ENCODE measurements at places on chromosomes 12 and 14.

- peak; percentile 1 for DNase-seq
Measured at GRCh38 chr14:60090864-60091519, 731 bp upstream of the PCNX4 start.

DNA sequence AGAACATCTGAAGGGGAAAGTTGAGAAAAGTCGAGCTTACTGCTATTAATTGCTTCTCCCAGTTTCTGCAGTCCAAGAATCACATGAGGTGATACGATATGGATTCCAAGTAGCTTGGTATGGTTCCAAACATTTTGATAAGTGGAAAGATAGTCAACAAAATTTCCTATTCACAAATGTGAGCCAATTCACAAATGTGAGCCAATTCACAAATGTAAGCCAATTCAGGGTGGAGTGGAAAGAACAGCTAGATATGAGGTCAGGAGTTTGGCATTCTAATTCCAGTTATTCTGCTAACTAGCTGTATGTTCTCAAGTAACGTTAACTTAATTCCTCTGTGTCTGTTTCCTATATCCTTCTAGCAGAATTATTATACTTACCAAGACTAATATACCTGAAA lies 37.6 kb upstream of the DHRS4 start:
- no peak for DNase-seq

- DNase-seq, result no peak
Measured at GRCh38 chr14:85579942-85580341, 50.0 kb downstream of the FLRT2 start.

- DNase-seq, result no peak
Measured at GRCh38 chr14:69363055-69363454, 35.0 kb downstream of the ERH start.

DNA sequence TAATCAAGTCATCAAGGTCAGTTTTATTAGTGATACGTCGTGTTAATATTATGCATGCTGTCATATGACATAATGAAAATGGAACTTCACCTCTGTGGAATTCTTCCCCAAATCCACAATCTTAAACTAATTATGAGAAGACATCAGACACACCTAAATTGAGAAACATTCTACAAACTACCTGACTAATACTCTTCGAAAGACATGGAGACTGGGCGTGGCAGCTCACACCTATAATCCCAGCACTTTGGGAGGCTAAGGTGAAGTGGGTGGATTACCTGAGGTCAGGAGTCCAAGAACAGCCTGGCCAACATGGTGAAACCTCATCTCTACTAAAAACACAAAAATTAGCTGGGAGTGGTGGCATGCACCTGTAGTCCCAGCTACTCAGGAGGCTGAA lies 33.3 kb upstream of the KRAS start:
- no peak for DNase-seq

DNA sequence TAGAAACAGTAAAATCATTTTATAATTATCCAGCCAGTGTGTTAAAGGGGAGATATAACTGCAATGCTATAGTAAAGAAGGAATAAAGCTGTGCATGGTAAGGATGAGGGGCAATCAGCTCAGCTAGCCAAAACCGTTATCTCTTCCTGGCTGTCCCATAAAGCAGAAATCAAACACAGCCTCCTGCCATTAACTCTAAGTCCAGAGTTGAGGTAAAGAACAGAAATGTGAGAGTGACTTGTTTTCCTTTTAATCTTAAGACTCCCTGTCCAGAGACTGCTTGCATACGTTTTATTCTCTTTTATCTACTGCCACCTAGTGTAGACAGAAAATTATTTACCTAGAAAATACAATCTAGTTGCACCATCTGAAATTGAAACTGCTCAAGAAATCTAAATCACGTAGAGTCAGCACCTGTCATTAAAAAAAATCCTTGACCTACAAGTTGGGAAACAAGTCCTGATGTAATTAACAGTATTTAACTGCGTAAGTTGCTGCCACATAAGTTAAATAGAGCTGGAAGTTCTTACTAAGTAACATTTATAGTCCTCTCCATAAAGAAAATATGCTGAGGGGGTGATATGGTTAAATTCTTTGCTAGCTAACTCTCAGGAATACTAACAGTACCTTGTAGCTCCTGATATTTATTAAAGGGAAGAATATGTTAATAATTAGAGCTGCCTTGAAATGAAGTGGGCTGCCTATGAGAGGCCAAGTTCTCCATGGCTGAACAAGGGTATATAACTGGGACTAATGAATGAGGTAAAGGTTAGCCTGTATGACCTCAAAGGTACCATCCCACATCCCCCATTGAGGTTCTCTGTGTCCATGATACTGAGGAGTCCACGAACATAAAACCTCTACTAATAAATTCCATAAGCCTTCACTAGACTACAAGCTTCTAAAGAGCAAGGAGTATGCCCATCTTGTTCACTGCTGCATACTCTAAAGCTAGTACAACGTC lies 62.7 kb downstream of the GALNT4 start:
- no peak for DNase-seq

GRCh38 chr12:25502596-25502995 lies 50.5 kb downstream of the LMNTD1 start:
- DNase-seq, result no peak

DNA sequence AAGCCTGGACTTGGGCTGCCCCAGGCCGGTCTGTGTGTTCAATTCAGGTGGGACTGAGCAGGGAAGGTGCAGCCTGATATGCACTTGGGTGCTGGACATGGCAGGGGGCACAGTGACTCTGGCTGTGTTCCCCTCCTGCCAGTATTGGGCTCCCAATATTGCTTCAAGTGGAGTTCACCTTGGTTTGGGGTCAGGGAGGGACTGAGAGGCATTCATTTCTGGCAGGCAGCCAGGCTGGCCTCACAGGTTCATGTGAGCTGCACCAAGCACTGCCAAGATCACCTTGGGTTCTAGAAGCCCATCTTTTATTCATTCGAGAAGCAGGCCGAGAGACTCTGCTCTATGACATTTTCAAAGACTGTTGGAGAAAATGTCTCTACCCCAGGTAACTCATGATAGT lies 245.0 kb downstream of the CHST11 start:
- no peak for DNase-seq

GRCh38 chr12:6041891-6042290 lies 82.6 kb downstream of the VWF start:
- DNase-seq, result no peak

- no peak for DNase-seq
Measured at GRCh38 chr14:104894331-104895206, 29.5 kb downstream of the CEP170B start.

- no peak for DNase-seq
Measured at GRCh38 chr12:24496755-24497154, 452.1 kb downstream of the BCAT1 start.

DNA sequence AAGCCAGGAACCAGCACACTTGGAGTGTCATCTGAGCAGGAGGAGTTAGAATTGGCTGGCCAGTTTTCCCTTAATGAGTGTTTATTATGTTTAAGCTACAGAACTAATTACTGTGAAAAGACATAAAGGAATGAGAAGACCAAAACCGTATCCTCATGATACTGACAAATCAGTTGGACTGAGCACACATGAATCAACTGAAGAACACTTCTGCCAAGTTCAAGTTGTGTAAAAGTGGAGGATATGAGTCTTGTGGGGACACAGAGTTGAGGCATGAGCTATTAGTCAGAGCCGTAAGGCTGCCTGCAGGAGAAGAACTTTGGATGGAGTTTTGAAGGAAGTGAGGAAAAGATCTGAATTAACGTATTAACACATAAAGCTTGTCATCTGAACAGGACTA lies 43.1 kb downstream of the HMGA2 start:
- DNase-seq, result no peak

- no peak for DNase-seq
Measured at GRCh38 chr14:74064426-74064825, 19.8 kb downstream of the ALDH6A1 start.

DNA sequence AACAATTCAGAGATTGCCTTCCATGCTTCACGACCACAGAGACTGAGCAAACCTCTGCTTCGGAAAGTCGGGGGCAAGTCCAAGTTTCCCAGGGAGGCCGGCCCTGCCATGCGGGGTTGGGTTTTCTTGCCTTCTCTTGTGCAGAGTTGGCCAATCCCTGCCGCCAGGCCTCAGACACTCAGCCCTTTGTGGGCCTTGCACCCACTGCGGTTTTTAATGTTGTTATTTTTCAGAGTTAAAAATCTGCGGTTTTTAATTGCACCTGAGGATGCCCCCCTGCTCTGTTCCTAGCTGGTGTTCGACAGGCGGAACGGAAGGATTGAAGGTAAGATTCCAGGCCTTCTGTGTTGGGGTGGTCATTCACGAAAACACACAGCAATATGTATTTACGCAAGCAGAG lies 108.7 kb downstream of the CALM1 start:
- no peak for DNase-seq

DNA sequence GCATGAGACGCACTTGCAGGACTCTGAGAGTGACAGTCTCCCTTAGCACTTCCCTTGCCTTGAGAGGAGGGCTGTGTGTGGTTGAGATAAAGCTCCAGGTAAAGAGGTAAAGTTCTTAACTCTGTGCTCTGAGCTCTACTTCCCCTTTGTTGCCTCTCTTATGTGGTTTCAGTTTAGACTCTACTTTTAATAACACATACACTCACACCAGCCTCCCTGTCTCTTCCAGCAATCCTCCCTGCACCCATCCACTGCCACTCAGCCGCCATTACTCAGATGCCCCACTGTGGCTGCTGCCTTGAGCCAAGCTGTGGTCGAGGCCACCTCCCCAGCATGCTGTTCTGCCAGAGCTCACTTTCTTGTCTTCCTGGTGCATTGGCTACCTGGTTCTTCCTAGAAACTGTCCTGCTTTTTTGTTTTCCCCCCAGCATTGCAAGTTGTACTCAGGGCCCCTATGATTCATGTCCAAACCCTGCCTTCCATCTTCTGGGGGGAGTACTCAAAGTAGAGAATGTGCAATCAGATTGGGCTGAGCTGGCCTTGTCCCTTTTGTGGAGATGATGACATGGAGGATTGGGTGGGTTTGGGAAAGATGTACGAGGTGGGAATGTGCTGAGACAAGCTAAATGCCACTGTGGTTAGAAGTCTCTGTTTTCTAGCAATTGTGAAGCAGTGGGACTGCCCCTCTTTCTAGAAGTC lies 115.5 kb upstream of the PARP11 start:
- peak; percentile 15 for DNase-seq

- DNase-seq, result no peak
Measured at GRCh38 chr12:105742567-105742874, 396.2 kb downstream of the NUAK1 start.

DNA sequence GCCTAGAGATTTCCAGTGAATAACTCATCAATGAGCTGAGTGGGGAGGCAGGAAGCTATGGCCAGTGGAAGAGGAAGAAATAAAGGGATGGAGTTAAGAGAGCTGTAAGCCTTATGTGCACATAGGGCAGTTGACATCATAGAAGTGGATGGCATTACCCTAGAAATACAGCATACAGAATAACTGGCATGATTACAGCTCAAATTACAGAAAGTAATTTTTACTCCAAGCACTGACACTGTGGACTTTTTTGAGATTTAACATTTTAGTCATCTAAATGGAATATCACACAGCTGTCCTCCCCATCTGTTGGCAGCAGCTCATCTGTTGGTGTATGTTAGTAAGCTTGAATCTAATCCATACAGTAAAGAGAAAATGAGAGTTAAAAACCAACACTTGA lies 5.4 kb upstream of the IPO8 start:
- no peak for DNase-seq

DNA sequence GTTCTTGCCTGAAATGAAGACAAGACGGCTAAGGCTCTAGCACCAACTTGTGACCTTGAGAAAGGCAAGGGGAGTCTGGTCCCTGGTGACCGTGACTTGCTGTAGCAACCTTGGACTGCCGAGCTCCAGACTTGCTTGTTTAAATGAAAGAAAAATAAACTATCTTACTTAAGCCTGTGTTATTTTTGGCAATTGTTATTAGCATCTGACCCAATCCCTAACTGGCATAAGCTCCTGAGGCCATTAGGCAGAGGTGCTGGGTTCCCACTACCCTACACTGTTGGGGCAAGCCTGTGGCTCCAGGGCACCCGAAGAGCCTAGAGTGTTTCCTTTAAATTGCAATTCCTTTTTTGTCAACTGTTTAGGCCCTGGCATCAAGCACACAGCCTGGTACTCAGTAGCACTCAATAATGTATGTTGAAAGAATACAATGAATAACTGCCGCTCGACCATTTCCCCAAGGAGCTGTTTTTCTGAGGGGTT lies 106.9 kb upstream of the HIF1A start:
- DNase-seq, result no peak

GRCh38 chr12:98750511-98750910 lies 105.4 kb downstream of the APAF1 start:
- DNase-seq, result no peak

DNA sequence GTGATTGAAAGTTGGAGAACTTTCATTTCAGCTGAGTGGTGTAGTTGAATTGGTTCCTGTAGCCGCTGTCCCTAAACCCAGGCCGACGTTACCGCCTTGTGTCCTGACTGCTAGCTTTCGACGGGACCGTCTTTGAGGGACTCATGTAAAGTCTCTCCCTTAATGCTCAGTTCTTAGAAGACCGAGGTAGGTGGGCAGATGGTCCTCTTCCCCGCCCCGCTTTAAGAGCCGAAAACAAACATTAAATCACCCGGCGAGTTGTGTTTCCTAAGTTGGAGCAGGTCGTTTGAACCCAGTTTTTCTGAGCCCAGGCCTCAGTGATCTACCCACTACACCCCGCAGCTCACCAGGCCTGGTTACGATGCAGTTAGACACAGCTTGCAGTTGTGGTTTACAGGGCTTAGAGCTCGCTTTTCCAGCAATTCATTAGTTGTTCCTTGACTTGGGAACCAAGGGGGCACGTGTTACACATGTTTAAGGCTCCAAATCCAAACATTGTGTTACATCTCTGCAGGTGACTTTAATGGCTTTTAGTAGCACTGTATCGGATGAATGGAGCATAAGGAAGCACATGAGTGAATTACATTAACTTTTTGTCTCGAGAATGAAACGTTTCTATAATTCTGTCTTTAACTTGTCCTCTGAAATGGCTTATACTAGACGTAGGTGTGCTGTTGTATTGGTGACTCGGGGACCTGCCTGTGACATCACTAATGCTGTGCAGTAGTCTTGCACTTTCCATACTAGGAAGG lies 790 bp downstream of the NEDD1 start:
- peak; percentile 2 for DNase-seq

DNA sequence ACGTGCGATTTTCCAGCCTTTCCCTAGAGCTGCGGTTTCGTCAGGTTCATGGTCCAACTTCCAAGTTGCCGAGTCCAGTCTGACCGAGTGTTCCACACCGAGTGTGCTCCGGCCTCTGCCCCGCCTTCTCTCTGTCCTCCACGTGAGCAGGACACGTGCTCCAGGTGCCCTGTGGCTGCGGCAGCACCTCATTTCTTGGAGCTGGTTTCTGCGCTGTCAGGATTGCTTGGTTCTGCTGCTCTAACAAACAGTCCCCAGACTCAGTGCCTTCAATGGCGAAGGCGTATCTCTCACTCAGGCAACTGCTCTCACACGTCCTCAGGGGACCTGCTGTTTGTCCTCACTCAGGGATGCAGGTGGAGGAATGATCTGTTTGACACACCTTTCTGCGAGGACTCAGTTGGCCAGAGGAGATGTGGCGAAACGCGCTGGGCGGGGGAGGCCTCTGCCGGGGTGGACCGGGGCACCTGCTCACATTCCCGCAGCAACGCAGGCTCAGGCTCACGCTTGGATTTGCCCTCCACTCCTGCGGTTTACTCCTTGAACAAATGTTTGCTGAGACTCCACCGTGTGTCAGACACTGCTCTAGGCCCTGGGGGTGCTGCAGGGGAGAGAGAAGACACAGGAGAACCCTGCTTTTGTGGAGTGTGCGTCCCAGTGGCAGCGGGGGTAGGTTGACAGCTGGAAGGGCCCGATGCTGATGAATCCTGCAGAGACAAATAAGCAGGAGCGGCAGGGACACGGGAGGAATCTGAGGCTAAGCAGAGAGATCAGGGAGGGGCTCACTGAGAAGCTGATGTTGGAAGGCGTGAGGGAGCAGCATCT lies 63.4 kb upstream of the FBRSL1 start:
- DNase-seq, result no peak
